ENCODE measurements at places on chromosomes 4 and X.

DNA sequence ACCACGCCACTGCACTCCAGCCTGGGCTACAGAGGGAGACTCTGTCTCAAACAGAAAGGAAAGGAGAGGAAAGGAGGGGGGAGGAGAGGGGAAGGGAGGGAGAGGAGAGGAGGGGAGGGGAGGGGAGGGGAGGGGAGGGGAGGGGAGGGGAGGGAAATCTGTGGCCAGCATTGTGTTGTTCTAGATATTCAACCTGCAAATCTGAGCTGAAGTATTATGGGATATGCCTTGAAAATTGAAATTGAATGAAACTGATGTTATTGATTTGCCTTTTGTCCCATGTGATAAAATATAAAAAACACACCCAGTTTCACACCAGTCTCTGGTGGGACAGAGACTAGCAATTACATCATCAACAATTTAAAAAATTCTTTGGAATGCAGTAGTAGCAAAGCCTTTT lies 1.5 kb downstream of the SMIM31 start:
- DNase-seq = no peak

DNA sequence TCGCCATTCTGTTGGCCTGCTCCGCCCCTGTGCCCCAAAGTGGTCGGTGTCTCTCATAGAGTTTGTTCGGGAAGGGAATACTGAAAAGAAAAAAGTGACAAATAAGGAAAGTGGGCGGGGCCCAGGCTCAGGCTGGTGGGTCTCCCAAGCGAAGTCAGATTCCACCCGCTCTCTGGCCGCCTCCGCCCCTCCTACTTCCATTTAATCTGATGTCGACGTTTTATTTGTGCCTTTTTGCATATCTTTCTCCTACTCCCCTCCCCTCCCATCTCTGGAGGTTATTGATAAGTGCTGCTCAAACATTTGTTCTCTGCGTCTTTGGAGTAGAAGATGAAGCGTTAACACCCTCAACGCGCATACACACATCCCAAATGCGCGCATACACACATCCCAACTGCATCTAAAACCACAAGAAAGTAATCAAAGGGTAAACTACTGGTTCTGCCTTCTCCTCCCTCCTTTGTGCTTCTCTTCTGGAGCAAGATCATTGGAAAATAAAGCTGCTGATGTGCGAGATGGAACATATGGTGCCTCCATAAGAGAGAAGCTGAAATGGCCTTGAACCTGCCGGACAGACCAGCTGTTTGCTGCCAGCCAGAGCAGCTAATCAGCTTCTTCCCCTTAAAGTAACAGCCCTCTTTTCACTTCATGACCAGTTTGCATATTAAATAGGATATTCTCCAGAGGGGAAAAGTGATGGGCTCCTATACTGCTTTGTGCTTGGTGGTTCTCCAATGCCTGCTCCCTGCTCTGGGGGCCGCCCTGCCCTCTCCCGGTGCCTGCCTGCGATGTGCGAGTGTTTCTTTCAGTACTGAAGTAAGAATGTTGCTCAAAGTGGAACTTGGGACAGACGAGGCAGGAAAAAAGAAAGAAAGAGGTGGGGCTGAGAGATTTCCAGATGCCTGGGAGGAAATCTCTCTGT lies 3.1 kb downstream of the MAMLD1 start:
- DNase-seq = peak; percentile 53

DNA sequence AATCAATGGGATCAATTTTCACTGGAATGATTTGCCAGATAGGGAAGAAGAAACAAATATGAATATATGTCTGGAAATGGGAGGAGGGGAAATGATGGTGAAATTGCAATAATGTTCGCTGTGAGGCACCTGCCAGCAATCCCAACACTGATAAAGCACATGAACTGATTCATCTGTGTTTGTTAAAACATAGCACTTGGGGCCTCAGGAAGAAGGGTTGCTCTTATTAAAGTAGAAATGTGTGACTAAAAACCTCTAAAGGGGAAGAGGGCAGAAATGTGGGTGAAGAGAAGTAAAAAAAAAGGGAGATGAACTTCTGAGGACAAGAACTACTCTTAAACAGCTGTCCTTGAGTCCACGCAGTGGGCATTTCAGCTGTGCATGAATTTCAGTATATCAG lies 101.4 kb downstream of the C4orf51 start:
- DNase-seq = no peak

DNA sequence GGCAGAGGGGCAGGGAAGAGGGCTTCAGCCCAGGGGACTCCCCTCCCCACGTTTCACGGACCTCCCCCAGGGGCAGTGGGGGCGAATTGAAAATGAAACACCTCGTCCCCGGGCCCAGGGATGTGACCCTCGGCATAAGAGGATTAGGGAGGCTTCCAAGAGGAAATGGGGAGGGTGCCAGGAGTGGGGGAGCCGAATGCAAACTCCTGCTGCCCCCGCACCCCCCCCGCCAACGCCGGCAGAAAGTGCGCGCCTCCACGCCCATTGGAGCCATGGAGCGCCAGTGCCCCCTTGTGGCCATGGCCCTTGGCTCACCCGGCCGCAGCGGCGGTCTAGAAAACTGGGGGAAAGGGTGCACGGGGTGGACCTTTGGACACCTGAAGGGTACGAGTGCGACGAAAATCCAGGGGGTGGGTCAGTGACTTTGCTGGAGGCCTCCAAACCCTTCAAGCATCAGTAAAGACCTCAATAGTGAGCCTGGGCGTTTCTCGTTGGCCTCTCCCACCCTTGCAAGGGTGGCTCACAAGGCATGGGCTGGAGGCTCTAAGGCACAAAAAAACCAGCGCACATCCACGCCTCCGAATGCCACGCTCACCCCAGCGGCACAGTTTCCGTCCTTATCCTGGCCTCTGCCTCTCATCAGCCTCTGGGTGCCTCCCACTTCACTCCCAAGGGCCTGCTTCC lies 120.8 kb upstream of the PJA1 start:
- peak; percentile 49 for DNase-seq

DNA sequence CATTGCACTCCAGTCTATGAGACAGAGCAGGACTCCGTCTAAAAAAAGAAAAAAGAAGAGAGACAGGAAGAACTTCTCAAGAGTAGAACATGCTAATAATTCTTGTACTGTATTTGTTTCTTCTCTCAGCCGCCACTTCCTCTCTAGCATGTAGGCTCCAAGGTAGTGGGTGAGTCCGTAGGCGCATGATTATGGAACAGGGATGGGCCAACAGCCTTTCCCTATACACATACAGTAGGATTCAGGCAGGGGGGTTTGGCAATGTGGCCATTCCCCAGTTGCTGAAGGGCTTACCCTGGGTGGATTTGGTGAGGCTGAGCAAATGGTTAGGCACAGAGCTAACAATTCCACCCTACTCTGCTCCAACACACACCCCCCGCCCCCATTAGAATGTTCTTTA lies 35.0 kb upstream of the APLN start:
- no peak for DNase-seq

DNA sequence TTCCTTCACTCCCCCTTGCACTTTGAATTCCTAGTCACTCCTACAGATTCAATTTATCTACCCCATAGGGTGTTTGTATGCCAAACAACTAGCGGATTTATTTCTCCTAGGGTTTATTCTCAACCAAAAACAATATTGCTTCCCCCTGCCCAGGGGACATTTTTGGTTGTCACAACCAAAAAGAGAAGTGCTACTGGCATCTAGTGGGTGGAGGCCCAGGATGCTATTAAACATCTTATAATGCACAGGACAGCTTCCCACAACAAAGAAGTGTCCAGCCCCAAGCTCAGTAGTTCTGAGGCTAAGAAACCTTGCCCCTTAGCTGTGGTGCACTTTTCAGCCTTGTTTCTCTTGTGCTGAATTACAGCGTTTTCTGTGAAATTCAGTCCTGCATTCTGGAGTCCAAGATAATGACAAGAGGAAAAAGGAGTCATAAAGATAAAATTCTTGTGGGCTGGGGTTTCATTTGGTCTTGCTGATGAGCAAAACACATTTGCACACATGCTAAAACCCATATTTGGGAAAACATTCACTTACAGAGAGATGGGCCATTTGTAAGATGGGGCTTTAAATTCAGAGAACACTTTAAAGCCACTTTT lies 11.2 kb upstream of the SYTL4 start:
- no peak for DNase-seq

- no peak for DNase-seq
These were observed 142.0 kb downstream of the RTL3 start for GRCh38 chrX:78517124-78517523.

GRCh38 chr4:566508-567295 lies 9.4 kb downstream of the TMEM271 start:
- no peak for DNase-seq

GRCh38 chrX:54280466-54280865 lies 77.4 kb downstream of the WNK3 start:
- no peak for DNase-seq

- no peak for DNase-seq
These were observed 40.2 kb downstream of the HMX1 start for GRCh38 chr4:8831221-8832112.

DNA sequence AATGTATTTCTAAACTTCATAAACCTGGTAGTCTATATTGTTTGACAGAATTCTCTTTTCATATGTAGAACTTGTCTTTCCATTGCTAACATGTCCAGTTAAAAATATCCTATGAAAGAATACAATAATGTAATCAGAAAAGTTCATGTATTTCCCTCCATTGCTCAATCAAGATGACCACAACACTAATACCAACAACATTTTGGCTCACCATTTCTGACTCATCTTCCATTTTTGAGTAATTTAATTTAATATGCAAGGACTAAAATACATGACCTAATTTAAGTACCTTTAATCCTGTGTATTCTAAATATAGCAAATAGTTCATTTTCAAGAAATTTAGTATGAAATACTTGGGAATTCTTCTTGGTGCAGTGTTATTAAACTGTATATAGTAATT lies 239.5 kb upstream of the GPC4 start:
- no peak for DNase-seq

- DNase-seq = no peak
These were observed 42.2 kb downstream of the NDNF start for GRCh38 chr4:121030131-121030530.

- no peak for DNase-seq
These were observed 226.0 kb upstream of the PPP1R2C start for GRCh38 chrX:43003939-43004338.

- no peak for DNase-seq
These were observed 869.4 kb upstream of the FRG1 start for GRCh38 chr4:189071241-189071640.

DNA sequence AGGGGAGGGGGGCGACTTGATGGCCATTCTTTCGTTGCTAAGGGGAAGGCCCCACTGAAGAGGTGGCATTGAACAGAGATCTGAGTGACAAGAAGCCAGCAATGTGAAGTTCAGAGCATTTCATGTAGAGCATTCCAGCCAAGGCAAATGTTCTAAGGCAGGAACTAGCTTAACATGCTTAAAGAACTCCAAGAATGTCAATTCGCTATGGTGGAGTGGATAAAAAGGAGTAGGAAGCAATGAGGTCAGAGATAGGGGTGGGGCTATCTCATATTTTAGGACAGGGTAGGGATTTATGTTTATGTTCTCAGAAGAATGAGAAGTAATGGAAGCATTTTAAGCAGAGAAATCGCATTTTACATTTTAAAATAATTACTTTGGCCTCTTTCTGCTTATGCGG lies 130.9 kb downstream of the TTC29 start:
- no peak for DNase-seq

DNA sequence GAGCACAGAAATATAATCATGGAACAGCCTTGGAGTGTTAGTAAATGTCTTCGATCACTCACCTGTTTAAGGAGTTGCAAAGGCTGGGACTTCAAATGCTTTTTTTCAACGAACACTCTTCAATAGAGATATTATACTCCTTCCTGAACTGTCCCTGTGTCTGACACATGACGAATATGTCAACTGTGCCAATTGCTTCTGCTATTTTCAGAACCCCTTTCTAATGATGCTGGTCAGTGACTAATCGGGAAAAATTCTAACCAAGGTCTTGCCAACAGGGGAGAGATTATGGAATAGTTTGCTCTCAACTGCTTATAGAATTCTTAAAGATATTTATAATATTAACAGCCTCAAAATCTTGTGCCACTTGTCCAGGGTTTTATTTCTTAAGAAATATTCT lies 8.5 kb upstream of the KLHL34 start:
- DNase-seq = no peak

DNA sequence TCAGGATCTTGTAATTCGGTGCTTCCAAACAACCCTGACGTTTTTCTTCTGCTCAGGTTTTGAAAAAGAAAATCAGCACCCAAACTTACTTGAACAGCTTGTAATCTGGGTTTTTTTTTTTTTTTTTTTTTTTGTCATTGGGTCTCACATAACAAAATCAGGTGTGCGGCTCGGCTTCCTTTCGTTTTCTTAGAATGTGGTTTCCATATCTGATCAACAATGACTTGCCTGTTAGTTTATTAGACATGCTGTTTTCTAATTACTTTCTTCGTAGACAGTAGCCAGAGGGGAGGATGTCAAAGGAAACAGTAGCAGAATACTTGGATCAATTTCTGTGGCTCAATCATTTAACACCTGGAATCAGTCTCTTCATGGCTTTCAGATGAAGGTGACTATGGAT lies 890 bp upstream of the FREM3 start:
- no peak for DNase-seq

GRCh38 chrX:119067023-119067739 lies 5.6 kb upstream of the CT47C1 start:
- DNase-seq = peak; percentile 46

DNA sequence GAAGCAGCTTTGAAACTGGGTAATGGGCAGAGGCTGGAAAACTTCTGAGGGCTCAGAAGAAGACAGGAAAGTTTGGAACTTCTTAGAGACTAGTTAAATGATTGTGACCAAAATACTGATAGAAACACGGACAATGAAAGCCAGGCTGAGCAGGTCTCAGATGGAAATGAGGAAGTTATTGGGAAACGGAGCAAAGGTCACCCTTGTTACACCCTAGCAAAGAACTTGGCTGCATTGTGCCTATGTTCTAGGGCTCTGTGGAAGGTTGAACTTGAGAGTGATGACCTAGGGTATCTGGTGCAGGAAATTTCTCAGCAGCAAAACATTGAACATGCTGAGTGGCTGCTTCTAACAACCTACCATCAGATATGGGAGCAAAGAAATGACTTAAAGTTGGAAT lies 50.8 kb upstream of the FBXW7 start:
- DNase-seq = no peak

DNA sequence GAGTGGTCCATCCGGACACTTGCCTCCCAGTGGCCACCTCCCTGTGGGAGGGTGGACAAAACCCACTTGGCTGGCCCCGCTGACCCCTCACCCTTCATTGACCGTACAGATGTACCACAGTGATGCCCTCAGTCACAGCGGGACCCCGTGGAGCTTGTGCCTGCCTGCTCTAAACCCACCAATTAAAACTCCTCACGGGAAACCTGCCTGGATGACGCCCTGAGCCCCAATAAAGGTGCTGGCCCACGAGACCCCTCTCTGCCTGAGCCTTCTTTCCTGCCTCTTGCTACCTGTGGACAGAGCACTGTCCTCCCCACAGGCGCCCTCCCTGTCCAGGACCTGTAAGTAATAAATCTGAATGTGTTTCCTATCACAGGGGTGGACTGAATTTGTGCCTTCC lies 32.9 kb downstream of the RNF212 start:
- DNase-seq = no peak

GRCh38 chr4:100708776-100709175 lies 191.0 kb upstream of the EMCN start:
- DNase-seq = no peak

DNA sequence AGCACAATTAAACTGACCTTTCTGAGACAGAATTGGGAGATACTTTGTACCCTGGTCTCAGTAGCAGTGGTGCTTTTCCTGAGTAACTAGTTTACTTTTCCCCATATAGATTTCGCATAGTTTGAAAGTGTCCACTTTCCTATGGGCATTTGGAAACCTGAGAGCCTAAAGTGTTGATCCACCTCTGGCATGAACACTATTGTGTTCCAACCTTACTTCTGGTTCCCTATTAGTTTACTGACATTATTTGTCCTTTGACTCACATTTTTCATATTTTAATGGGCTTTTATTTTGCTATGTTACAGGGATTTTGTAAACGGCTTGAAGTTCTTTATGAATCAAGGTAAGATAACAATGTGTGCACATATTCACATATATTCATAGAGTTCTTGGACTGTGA lies 103.7 kb downstream of the CBLL2 start:
- no peak for DNase-seq

Measured in heart right ventricle (tissue), 16 donors.